ENCODE measurements at places on chromosomes 13 and 19.
A peak's percentile ranks its signal among the peaks of the same experiment; 100 is the strongest.

DNA sequence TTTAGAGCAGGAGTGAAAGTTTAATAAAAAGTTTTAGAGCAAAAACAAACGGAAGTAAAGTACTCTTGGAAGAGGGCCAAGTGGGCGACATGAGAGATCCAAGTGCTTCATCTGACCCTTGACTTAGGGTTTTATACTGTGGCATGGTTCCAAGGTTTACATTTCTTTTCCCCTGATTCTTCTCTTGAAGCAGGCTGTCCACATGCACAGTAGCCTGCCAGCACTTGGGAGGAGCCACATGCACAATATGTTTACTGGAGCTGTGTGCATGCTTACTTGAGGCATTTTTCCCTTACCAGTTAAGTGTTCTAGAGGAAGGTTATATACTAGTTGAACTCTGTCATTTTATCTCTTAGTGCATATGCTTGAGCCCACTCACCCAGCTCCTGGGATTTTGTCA is 295.6 kb downstream of the TBC1D4 start:
- no peak overlapping the region for H3K4me3 ChIP-seq
- no peaks in the 10 kb centered on the region for H3K27me3 ChIP-seq
- H3K27ac ChIP-seq, result no peak overlapping the region

DNA sequence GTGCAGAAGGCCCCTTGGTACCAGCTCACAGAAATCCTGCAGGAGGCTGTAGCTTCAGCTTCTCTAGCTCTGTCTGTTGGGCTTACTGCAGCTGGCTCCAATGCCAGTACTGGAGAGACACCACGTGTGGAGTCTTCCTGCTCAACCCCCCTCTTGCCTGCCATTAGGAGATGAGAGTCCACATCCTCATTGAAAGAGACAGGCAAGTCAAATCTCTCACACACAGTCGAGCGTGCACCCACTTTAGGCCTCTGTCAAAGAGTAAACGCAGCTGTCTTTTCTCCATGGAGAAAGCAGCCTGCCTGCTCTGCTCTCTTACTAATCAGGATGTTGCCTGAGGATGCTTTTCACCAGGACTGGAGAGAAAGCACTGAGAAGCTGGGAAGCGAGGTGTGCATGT is 523.0 kb upstream of the NBEA start:
- DNase-seq, result no peak
- no peak overlapping the region for H3K27ac ChIP-seq
- H3K4me3 ChIP-seq, result no peak overlapping the region
- H3K4me1 ChIP-seq, result no peaks in the 10 kb centered on the region

DNA sequence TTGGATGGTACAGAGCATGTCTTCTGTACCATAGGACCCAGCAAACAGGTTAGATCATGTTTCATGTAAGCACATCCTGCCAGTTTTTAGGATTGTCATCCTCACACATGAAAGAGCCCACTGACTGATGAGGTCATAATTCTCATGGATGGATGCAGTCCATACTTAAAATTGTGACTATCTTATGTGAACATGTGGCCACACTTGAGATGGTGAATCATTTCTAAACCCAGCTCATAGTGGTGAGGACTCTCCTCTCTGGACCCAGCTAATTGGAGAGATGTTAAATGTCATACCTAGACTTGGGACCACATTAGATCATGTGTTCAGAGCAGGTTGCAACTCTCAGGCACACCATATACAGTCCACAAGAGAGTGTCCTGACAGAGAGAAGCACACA is 24.8 kb upstream of the ZNF254 start:
- no peak overlapping the region for H3K4me3 ChIP-seq
- no peak for DNase-seq
- H3K4me1 ChIP-seq, result no peaks in the 10 kb centered on the region

DNA sequence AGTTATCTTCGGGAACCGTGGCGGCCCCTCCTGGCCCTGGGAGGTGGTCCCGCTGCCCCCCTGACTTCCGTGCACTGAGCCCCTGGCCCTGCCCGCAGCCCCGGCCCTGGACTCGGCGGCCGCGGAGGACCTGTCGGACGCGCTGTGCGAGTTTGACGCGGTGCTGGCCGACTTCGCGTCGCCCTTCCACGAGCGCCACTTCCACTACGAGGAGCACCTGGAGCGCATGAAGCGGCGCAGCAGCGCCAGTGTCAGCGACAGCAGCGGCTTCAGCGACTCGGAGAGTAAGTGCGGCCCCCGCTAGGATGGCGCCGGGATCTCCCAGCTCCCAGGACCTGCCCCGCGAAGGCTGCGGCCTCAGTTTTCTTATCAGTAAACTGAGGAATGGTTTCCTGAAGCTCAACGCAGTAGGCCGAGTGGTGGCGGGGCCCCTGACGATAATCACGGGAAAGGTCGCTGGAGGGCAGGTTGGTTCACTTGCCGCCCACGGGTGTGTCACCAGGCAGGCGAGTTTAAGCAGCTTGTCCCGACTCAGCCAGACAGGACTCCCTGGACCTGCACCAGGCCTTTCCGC is 924 bp downstream of the RGCC start:
- H3K27me3 ChIP-seq, result peaks cover 59% of the 10 kb centered on the region
- DNase-seq, result peak; percentile 47
- no peaks in the 10 kb centered on the region for H3K36me3 ChIP-seq
- H3K4me3 ChIP-seq, result peak overlapping the region; percentile 66

- no peak overlapping the region for H3K27ac ChIP-seq
- peak; percentile 50 for DNase-seq
- no peaks in the 10 kb centered on the region for H3K36me3 ChIP-seq
- H3K4me3 ChIP-seq, result no peak overlapping the region
- no peaks in the 10 kb centered on the region for H3K27me3 ChIP-seq
These were observed 1124.9 kb downstream of the EFNB2 start for GRCh38 chr13:105410602-105411001.

GRCh38 chr19:18975011-18975410 is 34.0 kb upstream of the HOMER3 start:
- no peak for DNase-seq
- no peak overlapping the region for H3K4me3 ChIP-seq
- no peaks in the 10 kb centered on the region for H3K4me1 ChIP-seq
- H3K27ac ChIP-seq, result no peak overlapping the region
- H3K36me3 ChIP-seq, result no peaks in the 10 kb centered on the region
- no peaks in the 10 kb centered on the region for H3K27me3 ChIP-seq

DNA sequence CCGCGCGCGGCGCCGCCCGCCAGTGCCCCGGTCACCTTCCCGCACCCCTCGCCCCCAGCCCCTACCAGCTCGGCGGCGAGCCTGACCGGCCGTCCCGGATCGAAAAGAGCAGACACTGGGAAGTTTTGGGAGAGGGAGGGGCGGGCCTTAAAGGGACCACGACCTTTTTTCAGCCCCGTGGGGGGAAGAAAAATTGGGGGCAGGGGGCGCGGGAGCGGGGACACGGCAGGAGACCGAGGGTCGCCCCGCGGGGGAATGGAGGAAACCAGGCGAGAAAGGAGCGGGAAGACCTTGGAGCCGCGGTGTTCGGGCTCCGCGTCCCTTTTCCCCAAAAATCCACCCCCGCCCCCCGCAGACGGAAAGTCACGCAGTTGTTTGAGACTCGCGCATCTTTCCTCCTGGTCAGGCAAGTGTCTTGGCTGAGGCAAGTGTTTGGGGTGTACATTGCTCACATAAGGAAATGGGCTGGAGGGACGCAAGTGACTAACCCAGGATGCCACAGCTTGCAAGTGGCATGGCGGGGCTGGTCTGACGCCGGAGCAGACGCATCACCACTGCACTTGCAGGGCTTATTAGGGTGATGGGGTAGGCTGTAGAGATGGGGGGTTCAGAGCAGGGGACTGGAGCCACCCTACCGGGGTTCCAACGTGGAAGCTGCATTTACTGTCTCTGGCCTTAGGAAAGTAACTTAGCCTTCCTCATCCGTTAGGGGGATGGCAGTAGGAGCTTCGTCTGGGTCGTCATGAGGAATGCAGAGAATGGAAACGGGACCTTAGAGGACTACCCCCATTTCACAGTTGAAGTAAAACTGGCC is 2.7 kb upstream of the HNRNPL start:
- peak; percentile 66 for DNase-seq
- no peaks in the 10 kb centered on the region for H3K27me3 ChIP-seq
- no peaks in the 10 kb centered on the region for H3K36me3 ChIP-seq
- H3K27ac ChIP-seq, result peak overlapping the region; percentile 100

DNA sequence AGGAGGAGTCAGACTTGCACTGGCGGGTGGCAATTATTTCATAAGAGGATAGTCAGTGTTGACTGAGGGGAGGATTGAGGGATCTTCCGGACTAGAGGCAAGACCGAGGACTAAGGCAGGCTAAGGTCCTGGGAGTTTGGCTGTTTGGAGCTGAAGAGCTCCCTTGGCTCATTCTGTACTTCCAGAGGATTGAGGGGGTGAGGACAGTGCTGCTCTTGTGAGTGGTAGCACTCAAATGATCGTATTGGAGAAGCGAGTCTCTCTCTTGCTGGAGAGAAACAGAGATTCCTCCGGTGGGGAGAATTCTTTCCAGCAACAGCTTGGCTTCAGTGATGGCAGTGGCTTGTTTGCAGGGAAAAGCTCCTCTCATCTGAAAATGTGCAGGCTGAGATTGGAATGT is 47.1 kb downstream of the ING1 start:
- no peak overlapping the region for H3K4me3 ChIP-seq
- no peaks in the 10 kb centered on the region for H3K36me3 ChIP-seq
- no peaks in the 10 kb centered on the region for H3K27me3 ChIP-seq
- H3K27ac ChIP-seq, result no peak overlapping the region
- no peak for DNase-seq

DNA sequence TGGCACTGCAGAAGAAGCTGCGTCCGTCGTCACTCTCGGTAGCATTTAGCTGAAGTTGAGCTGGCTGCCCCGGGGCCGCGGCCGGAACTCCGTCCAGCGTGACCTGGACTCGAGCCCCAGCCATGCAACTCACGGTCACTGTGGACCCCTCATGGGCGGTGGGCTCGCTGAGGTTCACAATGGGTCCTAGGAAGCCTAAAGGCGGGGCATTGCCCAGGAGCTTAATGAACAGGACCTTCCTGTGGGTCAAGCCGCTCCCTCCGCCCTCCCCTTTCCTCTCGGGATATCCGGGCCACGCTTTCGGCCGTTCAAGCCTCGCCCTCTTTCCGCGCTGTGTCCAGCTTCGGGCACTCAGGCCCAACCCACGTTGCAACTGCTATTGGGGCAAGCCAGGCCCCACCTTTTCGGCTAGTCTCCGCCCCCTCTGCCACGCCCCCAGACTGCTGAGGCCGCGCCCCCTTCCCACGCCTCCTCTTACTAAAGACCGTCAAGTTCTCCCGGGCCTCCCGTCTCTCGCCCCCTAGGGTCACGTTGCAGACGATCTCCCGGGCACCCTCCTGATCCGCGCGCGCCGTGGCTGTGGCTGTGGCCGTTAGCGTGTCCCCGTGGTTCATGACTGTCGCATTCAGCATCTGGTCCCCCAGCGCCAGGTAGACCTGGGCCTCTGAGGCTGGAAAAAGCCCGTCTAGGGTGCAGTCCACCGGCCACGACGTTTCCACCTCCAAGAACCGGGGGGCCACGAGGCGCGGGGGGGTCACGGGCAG is 1.4 kb upstream of the RAVER1 start:
- peak overlapping the region; percentile 63 for H3K27ac ChIP-seq
- no peaks in the 10 kb centered on the region for H3K36me3 ChIP-seq
- H3K4me1 ChIP-seq, result peaks cover 8% of the 10 kb centered on the region
- H3K4me3 ChIP-seq, result peak overlapping the region; percentile 38
